ENCODE measurements at places on chromosomes 6 and 20.

GRCh38 chr6:111418971-111419693 lies 63.9 kb downstream of the REV3L start:
- DNase-seq = no peak

DNA sequence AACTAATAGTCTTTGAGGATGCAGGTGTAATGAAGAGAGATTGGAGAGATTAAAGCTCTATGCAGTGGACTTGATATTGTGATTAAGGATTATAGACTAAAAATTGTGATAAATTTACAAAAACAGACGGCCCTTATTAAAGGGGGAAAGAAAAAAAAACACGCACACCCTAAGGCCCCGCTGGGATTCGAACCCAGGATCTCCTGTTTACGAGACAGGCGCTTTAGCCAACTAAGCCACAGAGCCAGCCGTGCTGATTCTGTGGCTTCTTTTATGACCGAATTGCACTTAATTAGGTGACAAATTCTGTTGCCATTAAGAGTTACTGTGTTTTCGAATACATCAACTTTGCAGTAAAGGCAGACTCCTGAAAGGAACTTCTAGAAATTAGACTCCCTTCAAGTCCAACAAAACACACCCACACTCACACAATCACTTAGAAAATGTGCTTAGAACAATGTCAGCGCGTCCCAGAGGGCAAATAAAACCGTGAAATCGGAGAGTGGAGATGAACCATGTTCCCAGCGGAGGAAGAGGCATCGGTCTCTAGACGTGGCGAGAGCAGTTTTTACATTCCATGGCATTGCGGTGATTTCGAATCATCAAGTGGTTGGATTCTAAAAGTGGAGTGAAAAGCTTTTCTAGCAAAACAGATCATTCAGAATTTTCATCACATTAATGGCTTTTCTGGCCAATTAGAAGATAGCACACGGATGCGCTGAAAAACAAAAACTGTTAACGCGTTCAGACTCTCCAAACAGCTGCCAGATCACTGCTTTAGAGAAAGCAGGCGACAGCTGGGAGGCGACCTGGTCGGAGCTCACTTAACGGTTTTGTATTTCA lies 122.6 kb downstream of the GPX5 start:
- peak; percentile 89 for DNase-seq

GRCh38 chr20:63042448-63043071 lies 35.8 kb upstream of the BHLHE23 start:
- DNase-seq = no peak

- DNase-seq = no peak
These were observed 210.2 kb downstream of the MMUT start for GRCh38 chr6:49252901-49253300.

GRCh38 chr6:146560607-146561006 lies 17.0 kb downstream of the RAB32 start:
- no peak for DNase-seq

- no peak for DNase-seq
These were observed 1198.4 kb upstream of the CITED2 start for GRCh38 chr6:140572867-140573266.

DNA sequence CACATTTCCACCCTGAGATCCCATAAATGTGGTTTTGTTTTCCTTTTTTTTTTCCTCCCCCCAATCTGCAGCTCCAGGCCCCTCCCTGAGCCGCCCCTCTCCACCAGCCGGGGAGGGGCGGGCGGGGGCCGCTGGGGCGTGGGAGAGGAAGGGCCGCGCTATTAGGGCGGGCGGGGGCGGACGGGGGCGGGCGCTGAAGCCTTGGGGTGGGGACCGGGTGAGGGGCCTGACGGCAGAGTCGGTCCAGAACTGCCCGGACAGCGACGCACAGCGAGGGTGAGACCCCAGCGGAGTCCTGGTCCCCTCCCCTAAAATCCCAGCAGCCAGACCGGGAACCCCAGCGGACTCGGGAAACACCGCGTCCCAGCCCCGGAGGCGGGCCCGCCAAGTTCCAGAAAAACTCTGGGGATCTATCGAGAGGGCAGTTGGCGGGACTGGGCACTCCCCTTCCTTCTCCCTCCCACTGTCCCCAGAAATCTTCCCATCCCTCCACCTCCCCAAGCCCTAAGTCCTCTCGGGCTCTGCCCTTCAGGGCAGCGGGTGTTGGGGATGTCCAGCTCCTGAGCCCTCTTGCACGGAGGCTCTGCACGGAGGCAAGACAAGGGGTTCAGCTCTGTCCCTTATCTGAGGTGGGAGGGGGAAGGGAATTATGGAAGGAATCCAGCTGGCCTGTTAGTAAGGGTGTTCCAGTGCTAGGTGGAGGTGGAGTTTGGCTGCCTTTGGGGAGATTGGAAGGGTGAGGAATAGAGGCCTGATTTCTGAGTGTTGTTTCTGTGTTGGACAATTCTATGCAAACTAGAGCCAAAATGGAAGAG lies at the start of gene PRICKLE4:
PRICKLE4 (plus strand) TSS at position 232 of the 815 bp plus-strand sequence. CDS start 2,692 bp downstream, outside the sequence.
- no peak for DNase-seq

- no peak for DNase-seq
These were observed 676.2 kb downstream of the HDGFL1 start for GRCh38 chr6:23245572-23245971.

DNA sequence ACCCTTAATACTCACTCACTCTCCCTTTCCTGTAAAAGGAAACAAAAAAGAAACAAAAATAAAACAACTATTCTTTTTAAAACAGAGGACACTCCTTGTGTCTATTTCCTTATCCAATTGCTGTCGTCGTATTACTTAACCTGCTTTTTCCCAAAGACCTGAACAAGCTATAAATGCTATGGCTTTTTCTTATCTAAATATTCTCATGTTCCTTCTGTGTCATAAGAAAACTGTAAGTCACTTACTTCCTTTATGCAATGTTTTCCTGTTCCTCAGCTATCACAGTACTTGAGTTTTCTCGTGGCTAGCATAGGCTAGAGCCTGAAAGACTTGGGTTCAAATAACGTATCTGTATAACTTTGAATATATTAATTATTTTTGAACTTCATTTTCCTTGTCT lies 99.2 kb downstream of the IRAK1BP1 start:
- no peak for DNase-seq

- no peak for DNase-seq
These were observed 9.9 kb downstream of the CCDC167 start for GRCh38 chr6:37489697-37490336.

DNA sequence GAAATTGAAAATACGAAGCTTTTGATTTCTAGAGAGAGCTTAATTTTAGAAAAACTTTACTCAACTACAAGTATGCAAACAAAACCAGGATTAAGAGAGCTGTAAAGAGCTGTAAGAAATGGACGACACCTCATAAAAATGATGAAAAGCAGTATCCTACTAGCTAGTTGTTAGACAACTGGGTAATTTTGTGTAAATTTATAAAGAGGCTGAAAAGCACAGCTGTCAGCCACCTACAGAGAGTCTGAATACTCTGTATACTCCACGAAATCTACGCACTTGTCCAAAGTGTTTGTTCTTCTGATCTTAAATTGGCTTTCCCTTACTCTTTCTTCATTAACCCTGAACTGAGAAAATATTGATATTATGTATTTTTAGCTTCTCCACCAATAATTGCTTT lies 808.4 kb upstream of the EPHA7 start:
- DNase-seq = no peak

DNA sequence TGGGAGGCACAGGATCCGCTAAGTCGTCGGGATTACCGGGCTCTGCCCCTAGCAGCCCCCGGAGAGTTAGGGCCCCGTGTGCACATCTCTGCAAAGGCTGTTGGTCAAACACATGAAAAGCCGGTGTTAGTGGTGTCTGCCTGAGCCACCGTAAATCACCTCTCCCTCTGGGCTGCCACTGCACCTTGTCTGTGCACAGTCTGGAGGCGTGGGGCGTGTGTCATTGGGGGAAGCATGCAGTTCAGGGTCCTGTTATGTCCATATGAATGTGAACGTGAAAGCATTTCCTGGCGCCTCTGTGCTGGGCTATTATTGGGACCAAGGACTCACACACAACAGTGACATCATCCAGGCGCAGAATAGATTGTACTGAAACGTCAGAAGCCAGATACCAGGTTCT lies 305.6 kb downstream of the NRN1 start:
- no peak for DNase-seq

DNA sequence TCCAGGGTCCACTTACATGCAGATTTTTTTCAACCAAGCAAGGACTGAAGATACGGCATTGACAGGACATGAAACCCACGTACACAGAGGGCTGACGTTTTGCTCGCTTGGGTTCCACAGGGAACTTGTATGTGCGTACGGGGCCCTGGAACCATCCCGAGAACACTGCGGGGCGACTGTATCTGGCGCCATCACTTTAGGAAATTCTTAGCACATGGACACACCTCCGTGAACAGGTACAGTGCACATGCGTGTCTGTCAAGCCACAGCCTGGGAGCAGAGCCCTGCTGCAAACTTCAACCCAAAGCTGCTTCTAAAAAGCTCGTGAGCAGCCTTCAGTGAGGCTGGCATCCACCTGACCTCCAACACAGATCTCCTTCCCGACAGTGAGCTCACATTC lies 37.3 kb downstream of the TAF4 start:
- no peak for DNase-seq

GRCh38 chr20:13396022-13396421 lies 174.9 kb downstream of the ISM1 start:
- no peak for DNase-seq

- no peak for DNase-seq
These were observed 153.9 kb downstream of the LPA start for GRCh38 chr6:160510199-160510598.

DNA sequence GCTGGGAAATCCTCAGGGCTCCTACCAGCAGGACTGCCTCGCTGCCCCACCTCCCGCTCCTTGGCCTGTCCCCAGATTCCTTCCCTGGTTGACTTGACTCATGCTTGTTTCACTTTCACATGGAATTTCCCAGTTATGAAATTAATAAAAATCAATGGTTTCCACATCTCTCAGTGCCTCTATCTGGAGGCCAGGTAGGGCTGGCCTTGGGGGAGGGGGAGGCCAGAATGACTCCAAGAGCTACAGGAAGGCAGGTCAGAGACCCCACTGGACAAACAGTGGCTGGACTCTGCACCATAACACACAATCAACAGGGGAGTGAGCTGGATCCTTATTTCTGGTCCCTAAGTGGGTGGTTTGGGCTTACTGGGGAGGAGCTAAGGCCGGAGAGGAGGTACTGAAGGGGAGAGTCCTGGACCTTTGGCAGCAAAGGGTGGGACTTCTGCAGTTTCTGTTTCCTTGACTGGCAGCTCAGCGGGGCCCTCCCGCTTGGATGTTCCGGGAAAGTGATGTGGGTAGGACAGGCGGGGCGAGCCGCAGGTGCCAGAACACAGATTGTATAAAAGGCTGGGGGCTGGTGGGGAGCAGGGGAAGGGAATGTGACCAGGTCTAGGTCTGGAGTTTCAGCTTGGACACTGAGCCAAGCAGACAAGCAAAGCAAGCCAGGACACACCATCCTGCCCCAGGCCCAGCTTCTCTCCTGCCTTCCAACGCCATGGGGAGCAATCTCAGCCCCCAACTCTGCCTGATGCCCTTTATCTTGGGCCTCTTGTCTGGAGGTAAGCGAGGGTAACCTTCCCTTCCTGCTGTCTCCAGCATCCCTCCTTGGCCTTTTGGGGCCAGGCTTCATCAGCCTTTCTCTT lies at the start of gene CFB:
CFB (plus strand) TSS at position 589 of the 863 bp plus-strand sequence; CDS start at position 716, 127 bp downstream.
- DNase-seq = no peak

DNA sequence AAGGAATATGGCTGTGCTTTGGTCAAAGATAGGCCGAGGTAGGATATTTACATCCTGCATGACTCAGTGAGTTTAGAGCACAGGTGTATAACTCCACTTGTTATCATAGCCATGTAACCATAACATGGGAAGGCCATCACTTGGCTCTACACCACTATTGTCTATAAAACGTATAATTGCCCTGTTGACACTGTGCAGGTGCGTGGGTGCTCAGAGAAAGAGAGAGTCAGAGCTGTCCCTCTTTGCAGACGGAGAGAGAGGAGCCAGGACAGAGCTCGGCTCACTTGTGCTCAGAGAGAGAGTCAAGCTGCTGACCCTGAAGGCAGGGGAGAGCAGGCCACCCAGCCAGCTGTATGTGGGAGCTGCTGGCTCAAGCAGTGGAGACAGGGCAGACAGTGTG lies 46.0 kb downstream of the OR2B6 start:
- no peak for DNase-seq

GRCh38 chr20:40493549-40493948 lies 195.5 kb downstream of the MAFB start:
- no peak for DNase-seq

GRCh38 chr6:45630314-45630713 lies 252.6 kb upstream of the SUPT3H start:
- no peak for DNase-seq

GRCh38 chr6:19102936-19103335 lies 715.8 kb downstream of the RNF144B start:
- no peak for DNase-seq

DNA sequence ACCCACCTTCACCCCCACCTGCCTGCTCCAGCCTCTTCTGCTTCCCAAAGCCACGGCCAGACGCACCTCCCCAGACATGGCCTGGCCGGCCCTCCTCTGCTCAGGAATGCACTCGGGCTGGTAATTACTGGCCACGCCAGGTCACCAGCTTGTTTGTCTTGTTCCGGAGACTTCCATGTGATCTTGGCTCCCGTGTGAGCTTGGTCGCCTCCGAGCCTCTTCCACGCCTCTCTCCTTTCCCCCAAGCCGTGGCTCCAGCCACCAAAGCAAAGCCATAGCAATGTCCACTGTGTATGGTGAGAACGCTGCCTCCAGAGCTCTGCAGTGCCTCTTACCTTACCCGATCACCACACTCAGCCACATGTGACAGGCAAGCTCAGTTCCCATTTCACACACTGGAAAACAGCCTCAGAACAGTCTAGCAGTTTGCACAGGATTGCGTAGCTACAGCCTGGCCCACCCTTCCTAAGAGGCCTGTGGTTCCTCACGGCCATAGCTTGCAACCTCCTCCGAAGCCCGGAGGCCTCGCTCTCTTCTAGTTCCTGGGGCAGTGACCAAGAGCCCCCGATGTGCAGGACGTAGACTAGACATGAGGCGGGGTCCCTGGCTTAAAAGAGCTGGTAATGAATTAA lies 48.1 kb upstream of the AFDN start:
- DNase-seq = no peak

DNA sequence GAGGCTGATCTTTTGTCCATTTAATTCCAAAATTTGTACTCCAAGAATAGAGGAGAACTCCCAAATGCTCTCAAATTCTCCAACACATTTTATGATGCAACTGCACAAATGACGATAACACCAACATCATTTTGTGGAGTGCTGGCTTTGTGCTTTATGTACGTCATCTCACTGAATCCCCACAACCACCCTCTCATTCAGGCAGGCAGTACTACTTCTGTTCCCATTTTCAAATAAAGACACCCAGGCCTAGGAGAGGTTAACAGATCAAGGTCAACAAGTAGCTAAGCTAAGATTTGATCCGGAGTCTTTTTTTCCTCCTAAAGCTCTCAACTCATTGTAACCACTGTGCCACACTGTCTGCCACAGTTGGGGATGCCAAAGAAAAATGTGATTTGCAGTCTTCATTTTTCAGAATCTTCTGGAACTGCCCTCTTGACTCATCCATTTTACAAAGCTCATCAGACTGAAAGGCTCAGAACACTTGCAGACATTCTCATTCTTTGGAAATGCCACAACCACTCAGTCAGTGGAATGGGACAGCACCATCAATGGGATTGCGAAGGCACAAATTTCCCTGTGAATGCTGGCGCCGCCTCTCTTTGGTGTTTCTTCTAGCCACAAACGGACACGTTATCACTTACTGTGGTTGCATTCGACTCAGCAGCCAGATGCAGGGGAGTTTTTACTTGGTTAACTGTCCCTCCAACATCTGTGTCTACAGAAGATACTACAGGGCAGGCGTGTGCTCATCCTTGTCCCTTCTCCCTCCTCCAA lies 184.4 kb downstream of the GJA10 start:
- DNase-seq = no peak

- DNase-seq = no peak
These were observed 42.8 kb downstream of the MYH7B start for GRCh38 chr20:34998331-34998950.

- no peak for DNase-seq
These were observed 3.5 kb downstream of the RING1 start for GRCh38 chr6:33211666-33212422.

Measured in neural crest cell (in vitro differentiated cells).